Chondrocyte (in vitro differentiated cells): ENCODE measurements at places on chromosomes 12 and 14. TPM values are rescaled to one million over a fixed set of nuclear protein-coding genes. Genes with fewer than 3 reads are reported as not detected.

The SLC6A13 gene
- total RNA-seq: 0.37 to 0.59 TPM in 2 of 3 replicates, not detected in the other

The OR9K2 gene
- total RNA-seq: not detected in 3 replicates

The LBHD2 gene
- not detected in 3 replicates for total RNA-seq

The NEDD1 gene
- total RNA-seq: 18.0 to 22.8 TPM (median 19.9 TPM) in 3 replicates

The DENND5B gene
- 12.5 to 22.2 TPM (median 14.1 TPM) in 3 replicates for total RNA-seq

The IGF1 gene
- 0.64 to 1.4 TPM (median 1.3 TPM) in 3 replicates for total RNA-seq

The PRPH gene
- not detected in 3 replicates for total RNA-seq

The DTX1 gene
- total RNA-seq: not detected in 3 replicates

GRCh38 chr14:27917896-27918295, 848.7 kb upstream of the FOXG1 start:
- H3K4me3 ChIP-seq: no peak overlapping the region
- no peaks in the 10 kb centered on the region for H3K36me3 ChIP-seq
- no peaks in the 10 kb centered on the region for H3K4me1 ChIP-seq
- no peak overlapping the region for H3K27ac ChIP-seq
- H3K27me3 ChIP-seq: no peaks in the 10 kb centered on the region
- DNase-seq: no peak

- no peaks in the 10 kb centered on the region for H3K27me3 ChIP-seq
- H3K4me3 ChIP-seq: no peak overlapping the region
- H3K4me1 ChIP-seq: peaks cover 10% of the 10 kb centered on the region
- no peak overlapping the region for H3K27ac ChIP-seq
- DNase-seq: no peak
These were observed 109.4 kb upstream of the GARIN2 start for GRCh38 chr14:67079846-67080245.

DNA sequence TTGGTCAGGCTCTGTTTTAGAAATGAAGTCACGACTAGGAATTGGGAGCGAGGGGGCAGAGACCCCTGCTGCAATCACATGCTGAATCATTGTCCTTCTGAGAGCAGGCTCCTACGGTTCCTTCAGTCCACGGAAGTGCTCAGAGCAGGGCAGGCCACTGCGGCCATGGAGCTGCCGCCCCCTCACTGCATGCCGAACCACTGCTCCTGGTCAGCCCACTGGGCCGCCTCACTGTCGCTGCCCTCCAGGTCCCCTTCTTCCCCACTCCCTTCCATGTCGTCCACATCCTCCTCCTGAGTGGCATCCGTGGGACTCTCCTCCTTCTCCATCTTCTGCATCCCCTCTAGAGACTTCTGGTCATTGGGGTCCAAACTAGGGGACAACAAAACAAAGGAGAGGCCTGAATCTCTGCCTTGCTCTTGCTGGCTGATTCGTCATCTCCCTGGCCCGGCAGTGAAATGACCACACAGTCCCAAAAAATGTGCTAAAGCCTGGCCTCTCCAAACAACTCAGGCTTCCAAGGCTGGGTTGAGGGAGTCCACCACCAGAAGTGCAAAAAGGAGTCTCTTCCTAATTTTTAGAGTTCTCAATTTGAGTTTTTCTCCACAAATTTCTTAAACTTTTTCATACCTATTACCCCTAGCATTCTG, 29.4 kb downstream of the ANAPC7 start:
- H3K36me3 ChIP-seq: peaks cover 24% of the 10 kb centered on the region
- H3K4me3 ChIP-seq: no peak overlapping the region
- H3K4me1 ChIP-seq: peaks cover 2% of the 10 kb centered on the region
- no peak for DNase-seq
- H3K27ac ChIP-seq: no peak overlapping the region

GRCh38 chr12:26798640-26799039, 34.4 kb downstream of the ITPR2 start:
- no peak for DNase-seq
- H3K27me3 ChIP-seq: no peaks in the 10 kb centered on the region
- no peak overlapping the region for H3K4me3 ChIP-seq
- peaks cover 37% of the 10 kb centered on the region for H3K4me1 ChIP-seq
- H3K27ac ChIP-seq: peak overlapping the region; percentile 81
- H3K36me3 ChIP-seq: peaks cover 2% of the 10 kb centered on the region

GRCh38 chr12:123485756-123486155, 27.8 kb downstream of the SNRNP35 start:
- peaks cover 12% of the 10 kb centered on the region for H3K36me3 ChIP-seq
- H3K4me1 ChIP-seq: peaks cover 24% of the 10 kb centered on the region
- no peak overlapping the region for H3K27ac ChIP-seq
- H3K27me3 ChIP-seq: no peaks in the 10 kb centered on the region
- DNase-seq: no peak

DNA sequence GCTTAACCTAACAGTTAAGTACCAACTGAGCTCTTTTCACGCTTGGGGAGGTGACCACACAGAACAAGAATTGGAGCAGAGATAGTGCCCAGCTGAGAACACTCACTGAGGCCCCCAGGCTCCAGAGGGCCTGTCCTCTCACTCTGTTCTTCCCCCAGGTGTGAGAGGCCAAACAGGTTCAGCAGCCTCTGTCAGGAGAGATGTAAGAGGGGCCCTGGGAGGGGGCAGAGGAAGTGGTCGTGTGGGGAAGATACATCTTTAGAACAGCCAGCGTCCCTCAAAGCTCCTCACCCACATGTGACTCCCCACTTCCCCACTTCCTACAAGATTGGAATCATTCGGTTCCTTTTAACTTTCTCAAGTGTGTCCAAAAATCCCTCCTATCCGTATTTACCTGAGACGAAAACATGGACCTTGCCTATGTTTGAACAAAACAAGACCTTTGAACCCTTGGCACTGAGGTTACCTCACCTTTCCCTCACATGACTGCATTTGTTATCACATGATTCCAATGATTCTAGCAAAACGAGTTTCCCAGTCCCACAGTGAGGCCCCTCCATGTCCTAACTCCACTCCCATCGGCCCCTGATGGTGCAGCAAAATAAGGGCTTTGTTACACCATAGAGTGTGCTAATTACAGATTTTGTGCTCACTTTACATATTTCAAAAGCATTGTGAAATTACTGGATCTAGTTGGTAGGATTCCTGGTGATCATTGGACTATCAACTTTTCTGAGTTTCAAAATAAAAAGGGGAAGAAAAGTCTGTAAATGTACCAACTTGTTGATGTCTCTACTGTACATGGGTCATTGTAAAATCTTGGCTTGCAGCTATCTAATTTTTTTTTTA, 40.0 kb upstream of the PAPOLA start:
- no peaks in the 10 kb centered on the region for H3K4me1 ChIP-seq
- no peak overlapping the region for H3K27ac ChIP-seq
- no peak for DNase-seq
- H3K4me3 ChIP-seq: no peak overlapping the region
- no peaks in the 10 kb centered on the region for H3K36me3 ChIP-seq

DNA sequence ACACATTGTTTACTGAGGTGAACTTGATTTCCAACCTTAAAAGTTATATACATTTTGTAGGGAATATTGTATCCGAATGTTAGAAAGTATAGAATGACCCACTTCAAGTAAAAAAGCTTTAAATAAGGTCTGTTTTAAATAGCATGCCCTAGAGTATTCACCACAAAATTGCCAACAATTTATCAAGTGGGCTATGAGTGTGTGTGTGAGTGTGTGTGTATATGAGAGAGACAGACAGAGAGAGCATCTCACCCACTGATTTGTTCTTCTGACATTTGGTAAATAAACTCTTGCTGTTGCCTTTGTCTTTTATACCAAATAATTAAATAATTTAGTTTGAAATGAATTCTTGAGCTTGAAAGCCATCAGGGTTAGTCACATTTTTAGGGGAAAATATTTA, 29.8 kb upstream of the RAP1B start:
- H3K27ac ChIP-seq: no peak overlapping the region
- no peaks in the 10 kb centered on the region for H3K36me3 ChIP-seq
- DNase-seq: no peak
- H3K4me3 ChIP-seq: no peak overlapping the region
- H3K27me3 ChIP-seq: no peaks in the 10 kb centered on the region

- DNase-seq: no peak
- H3K27ac ChIP-seq: no peak overlapping the region
- no peak overlapping the region for H3K4me3 ChIP-seq
- H3K36me3 ChIP-seq: no peaks in the 10 kb centered on the region
- no peaks in the 10 kb centered on the region for H3K4me1 ChIP-seq
These were observed 496.4 kb downstream of the TMTC2 start for GRCh38 chr12:83183132-83183531.

GRCh38 chr12:108313606-108314351, 25.3 kb downstream of the CMKLR1 start:
- H3K4me1 ChIP-seq: peaks cover 58% of the 10 kb centered on the region
- H3K4me3 ChIP-seq: no peak overlapping the region
- DNase-seq: peak; percentile 57
- no peaks in the 10 kb centered on the region for H3K27me3 ChIP-seq
- H3K27ac ChIP-seq: peak overlapping the region; percentile 85

GRCh38 chr12:117679776-117680175, 289.0 kb downstream of the KSR2 start:
- DNase-seq: no peak
- peaks cover 29% of the 10 kb centered on the region for H3K4me1 ChIP-seq
- no peaks in the 10 kb centered on the region for H3K27me3 ChIP-seq
- no peak overlapping the region for H3K4me3 ChIP-seq
- H3K36me3 ChIP-seq: no peaks in the 10 kb centered on the region

DNA sequence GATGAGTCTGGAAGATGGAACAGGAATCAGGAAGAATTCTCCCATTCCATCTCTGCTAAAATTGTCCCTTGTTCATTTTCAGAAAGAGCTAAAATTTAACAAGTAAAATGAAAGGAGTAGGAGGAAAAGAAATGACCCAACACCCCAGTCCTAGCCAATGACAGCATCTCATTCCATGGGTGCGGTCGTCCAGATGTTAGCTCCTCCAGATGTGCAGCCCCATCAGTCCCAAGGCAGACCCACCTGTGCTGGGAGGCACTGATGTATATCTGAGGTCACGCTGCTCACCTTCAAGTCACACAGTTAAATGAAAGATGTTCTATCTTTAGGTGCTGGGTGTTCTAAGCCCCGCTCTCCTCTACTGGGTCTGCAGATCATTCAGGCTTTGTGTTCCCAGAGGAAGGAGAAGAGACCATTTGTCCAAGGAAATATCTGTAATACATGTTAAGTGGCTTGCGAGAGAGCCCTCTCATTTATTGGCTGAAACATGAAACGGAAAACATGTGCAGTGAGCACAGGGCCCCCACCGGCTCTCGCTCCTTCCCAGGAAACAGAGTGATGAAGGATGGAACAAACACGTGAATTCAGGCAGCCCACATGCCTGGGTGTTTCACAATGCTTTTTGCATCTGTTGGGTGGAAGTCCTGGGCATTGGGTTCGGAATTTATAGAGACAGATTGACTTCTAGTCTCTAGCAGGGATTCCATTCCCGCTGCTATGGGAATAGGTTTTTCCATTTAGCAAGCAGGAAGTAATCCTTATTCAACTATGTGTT, 294.6 kb downstream of the NUAK1 start:
- no peak overlapping the region for H3K4me3 ChIP-seq
- no peak for DNase-seq
- H3K27me3 ChIP-seq: no peaks in the 10 kb centered on the region
- no peaks in the 10 kb centered on the region for H3K36me3 ChIP-seq
- H3K27ac ChIP-seq: peak overlapping the region; percentile 68

GRCh38 chr12:129549656-129550055, 354.2 kb downstream of the TMEM132D start:
- H3K4me3 ChIP-seq: no peak overlapping the region
- H3K27me3 ChIP-seq: no peaks in the 10 kb centered on the region
- H3K4me1 ChIP-seq: peaks cover 2% of the 10 kb centered on the region
- no peak overlapping the region for H3K27ac ChIP-seq
- DNase-seq: no peak
- peaks cover 2% of the 10 kb centered on the region for H3K36me3 ChIP-seq

DNA sequence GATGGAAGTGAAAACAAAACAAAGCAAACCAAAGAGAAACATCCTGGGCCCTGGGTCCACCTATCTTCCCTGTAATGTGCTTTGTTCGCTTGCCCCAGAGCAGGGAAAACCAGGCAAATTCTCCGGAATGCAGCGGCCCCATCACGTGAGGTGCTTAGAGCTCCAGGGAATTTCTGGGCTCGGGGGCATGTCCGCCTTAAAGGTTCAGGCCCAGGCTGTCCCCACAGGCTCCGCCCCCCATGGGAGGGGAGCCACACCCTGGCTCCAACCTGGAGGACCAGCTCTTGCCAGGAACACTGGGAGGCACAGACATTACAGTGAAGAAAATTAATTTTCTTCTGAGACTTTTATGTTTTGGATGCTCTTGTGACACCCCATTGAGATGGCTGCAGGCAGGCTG, 69.9 kb downstream of the RBM19 start:
- H3K4me3 ChIP-seq: no peak overlapping the region
- DNase-seq: peak; percentile 58
- H3K27ac ChIP-seq: no peak overlapping the region

DNA sequence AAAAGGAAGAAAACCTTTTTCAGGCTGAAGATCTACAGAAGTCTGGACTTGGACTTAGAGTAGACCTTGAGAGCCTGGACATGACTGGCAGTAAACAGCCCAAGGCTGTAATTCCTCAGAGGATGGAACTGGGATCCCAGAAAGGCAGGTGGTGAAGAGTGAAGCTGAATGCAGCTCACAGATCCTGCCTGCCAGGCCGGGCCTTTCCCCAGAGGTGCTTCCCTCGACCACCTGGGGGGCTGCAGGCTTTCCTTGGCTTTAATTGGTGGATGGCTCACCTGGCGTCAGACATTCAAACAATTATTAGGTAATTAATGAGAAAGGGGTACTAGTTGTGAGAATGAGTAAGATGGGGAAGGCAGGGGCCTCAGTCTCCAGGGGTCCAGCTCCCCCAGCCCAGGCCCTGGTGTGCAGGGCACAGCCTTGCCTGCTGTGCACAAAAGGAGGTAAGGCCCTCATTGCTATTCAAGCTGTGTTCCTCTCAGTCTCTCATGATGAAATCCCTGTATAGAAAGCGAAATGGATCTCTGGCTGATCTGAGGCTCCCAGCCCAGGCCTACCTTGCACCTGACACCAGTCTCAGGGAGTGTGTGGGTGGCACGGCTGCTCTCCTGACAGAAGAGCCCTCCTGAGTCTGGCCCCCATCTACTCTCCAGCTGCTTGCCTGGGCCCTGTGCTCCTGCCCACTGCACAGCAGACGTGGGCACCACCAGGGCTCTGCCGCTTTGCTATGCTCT, 63.0 kb upstream of the TCL1A start:
- no peaks in the 10 kb centered on the region for H3K4me1 ChIP-seq
- no peak overlapping the region for H3K27ac ChIP-seq
- H3K27me3 ChIP-seq: peaks cover 33% of the 10 kb centered on the region

GRCh38 chr12:6551063-6551461, 4.8 kb downstream of the IFFO1 start:
- peak overlapping the region; percentile 98 for H3K27ac ChIP-seq
- H3K4me1 ChIP-seq: peaks cover 76% of the 10 kb centered on the region
- no peaks in the 10 kb centered on the region for H3K27me3 ChIP-seq
- peak; percentile 92 for DNase-seq
- peak overlapping the region; percentile 84 for H3K4me3 ChIP-seq

- H3K4me3 ChIP-seq: no peak overlapping the region
- DNase-seq: no peak
- no peak overlapping the region for H3K27ac ChIP-seq
- peaks cover 2% of the 10 kb centered on the region for H3K36me3 ChIP-seq
- no peaks in the 10 kb centered on the region for H3K27me3 ChIP-seq
These were observed 13.2 kb downstream of the AQP6 start for GRCh38 chr12:49985981-49986380.

DNA sequence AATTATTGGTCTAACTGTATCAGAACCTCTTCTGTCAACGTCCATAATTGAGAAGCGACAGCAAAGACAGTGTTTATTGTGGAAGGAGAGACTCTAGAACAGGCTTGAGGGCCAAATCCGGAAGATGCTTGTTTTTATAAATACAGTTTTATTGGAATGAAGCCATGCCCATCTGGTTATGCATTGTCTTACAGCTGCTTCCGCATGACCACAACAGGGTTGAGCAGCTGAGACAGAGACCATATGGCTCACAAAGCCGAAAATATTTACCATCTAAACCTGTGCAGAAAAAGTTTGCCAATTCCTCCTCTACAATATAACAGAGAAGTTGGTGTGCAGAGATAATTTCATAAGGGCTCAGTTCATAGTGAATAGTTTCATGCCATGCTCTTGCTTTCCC, 24.5 kb downstream of the PRKAB1 start:
- no peaks in the 10 kb centered on the region for H3K36me3 ChIP-seq
- no peak overlapping the region for H3K4me3 ChIP-seq
- H3K27ac ChIP-seq: no peak overlapping the region
- no peaks in the 10 kb centered on the region for H3K27me3 ChIP-seq
